ENCODE measurements at places on chromosomes 12 and 14.

- DNase-seq, result no peak
Observed at GRCh38 chr14:54147282-54147681, 190.7 kb upstream of the BMP4 start.

GRCh38 chr14:87461704-87462103 lies 531.3 kb downstream of the GALC start:
- no peak for DNase-seq

DNA sequence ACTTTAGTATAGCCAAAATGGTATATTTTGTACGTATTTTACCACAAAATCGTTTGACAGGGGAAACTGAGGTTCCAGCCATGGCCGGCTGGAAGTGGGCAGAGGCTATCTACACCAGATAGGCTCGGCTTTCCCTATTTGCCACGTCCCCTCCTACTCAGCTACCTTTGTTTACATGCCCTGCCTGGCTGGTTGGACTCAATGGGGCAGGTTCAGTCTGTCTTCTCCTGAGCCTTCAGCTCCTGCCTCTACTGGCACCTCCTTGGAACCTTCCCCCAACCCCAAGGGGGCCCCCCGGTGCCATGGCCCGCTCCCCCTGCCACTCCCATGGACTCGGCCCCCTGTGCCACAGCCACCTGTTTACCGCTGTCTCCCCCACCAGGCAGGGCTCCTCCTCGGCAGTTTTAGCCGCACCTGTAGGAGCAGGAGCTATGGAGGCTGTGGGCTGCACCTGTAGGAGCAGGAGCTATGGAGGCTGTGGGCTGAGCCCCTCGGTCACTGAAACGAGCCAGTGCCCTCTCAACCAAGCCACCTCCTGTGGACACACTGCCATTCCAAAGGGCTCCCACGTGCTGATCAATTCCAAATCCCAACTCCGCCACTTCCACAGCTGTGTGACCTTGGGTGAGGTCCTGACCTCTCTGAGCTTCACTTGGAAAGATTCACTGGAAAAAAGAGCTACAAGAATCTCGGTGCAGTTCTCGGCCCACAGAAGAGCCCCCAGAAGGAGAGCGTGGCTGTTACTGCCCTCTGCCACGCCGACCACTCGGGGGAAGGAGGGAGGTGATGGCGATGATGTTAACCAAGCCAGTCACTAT lies 62.2 kb downstream of the NCOR2 start:
- no peak for DNase-seq

DNA sequence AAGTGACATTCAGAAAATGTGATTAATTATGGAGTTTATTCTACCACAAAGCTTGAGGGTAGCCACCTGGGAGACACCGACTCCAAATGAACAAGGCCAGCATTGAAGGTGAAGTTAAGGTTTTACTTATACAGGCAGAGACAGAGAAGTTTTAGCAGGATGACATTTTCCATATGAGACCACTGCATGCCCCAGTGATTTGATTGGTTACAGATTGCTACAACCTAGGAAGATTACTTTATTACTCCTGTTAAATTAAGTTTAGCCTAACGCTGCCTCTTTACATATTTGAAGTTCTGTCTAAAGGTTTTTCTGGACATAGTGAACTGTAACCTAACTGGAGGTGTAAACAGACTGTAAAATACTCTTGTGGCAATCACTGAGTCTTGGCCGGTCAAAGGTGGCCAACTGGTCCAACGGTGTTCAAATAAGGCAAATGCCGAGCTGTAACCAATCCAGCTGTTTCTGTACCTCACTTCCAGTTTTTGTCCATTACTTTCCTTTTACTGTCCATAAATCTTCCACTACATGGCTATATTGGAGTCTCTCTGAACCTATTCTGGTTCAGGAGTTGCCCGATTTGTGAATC lies 57.2 kb downstream of the RIN3 start:
- no peak for DNase-seq

- no peak for DNase-seq
Observed at GRCh38 chr14:71113376-71113775, 206.1 kb downstream of the PCNX1 start.

- no peak for DNase-seq
Observed at GRCh38 chr12:58386136-58386535, 444.8 kb downstream of the ATP23 start.

DNA sequence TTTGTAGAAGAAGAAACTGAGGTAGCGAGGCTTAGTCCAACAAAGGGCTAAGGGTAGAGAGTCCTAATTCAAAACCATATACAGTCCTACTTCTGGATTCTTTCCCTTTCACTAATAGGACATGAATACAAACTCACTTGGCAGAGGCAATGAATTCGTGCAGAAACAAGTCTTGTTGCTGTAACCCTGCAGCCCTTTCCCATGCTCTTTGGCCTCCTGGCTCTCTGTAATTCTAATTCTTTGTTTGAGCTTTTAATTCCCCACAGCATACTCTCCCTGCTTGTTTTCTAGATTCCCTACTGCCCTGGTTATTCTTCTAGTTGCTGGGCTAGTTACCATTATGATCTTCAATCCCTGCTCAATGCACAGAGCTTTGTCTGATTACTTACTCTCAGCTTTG lies 381.4 kb downstream of the ETNK1 start:
- no peak for DNase-seq

DNA sequence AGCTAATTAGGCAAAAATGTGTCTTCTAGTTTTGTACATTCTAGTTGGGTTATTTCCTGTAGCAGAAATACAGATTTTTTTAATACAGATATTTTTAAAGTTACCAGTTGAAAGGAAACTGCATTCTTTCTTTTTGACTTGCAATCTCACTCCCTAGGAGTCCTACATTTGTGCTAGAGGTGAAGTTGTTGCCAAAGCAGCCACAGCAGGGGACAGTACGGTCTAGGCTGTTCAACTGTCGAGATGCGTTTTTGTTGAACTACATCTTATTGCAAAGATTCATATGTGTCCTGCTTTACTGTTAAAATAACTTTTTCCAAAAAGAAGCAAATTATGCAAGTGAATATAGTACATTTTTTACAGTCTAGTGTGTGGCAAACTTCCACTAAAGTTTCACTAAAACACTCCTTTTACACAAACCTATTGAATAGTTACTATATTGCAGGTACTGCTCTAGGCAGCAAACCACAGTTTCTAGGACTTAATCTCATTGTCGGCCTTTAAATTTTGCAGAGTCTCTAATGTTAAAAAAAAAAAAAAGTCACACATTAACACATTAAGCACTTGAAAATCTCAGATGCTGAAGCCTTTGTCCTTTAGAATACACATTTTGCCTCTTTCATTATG lies 30.2 kb upstream of the SRGAP1 start:
- no peak for DNase-seq

All from hematopoietic multipotent progenitor cell treated with erythropoietin and hydrocortisone succinate and interleukin-3 and kit ligand, for 4 days (in vitro differentiated cells).